ENCODE measurements at places on chromosomes 2 and 18.

- DNase-seq, result peak; percentile 7
Observed at GRCh38 chr2:46615986-46616485, 136.7 kb downstream of the TMEM247 start.

DNA sequence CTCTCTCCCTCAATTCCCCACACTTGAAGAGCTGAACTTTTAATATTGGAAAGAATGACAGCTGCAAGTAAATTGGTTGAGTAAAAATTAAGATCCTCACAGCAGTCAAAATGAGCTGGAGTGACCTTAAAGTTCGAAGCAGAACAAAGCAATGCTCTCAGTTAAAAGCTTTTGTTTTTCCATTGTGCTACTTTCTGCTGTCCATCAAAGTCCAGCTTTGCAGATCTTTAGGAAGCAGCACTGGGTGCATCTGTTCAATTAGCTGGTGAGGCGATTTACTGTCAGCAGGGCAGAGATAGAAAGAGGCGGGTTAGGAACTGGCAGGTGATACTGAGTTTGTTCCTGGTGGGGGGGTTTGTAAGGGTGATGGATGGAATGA lies 834.8 kb downstream of the CPS1 start:
- no peak for DNase-seq

- DNase-seq, result no peak
Observed at GRCh38 chr2:211251016-211251415, 694.6 kb downstream of the CPS1 start.

DNA sequence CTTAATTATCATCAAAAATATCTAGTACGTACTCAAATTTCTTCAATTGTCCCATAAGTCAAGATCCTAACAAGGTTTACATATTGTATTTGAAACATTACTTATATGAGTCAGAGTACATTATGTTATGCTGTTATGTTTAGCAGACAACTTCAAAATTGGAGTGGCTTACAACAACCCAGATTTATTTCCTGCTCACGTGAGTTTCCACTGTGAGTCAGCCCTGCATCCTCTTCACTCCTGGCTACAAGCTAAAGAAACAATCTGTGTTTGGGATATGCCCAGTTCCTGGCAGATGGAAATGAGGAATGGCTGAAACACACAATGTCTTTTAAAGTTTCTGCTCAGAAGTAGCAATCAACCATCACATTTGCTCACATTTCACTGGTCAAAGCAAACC lies 31.5 kb upstream of the TANC1 start:
- no peak for DNase-seq

- no peak for DNase-seq
Observed at GRCh38 chr2:74091391-74091790, 56.3 kb downstream of the BOLA3 start.

DNA sequence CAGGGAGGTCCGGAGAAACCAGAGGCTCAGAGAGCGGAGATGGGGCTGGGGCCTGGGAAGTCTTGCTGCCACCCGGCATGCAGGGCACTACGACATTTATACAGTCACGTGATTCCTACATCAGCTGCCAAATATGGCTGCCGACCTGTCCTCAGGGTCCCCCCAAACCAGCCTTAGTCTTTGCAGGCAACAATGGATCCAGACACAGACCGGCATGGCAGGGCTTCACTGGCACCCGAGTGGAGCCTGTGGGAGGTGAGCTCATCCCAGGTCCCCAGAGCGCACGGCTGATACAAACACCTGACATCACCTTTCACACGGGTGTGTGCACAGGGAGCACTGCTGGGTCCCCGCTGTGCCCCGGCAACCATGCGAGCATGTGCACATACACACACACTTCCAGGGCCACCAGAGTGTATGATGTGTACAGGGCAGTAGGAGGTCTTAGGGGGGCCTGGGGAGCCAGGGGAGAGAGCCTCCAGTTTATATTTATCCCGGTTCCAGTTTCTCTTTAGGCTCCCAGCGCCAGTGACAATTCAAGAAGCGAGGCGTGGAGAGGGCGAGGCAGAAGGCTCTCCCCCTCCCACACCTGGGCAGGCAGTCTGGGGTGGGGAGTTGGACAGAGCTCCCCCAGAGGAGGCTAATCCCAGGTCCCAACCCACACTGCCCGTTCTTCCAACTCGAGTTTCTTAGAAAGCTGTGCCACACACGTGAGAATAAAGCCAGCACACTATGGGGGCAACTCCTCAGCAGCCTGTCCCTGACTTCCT lies 2.7 kb downstream of the SEMA4C start:
- DNase-seq, result no peak

- no peak for DNase-seq
Observed at GRCh38 chr2:191103774-191104173, 47.0 kb downstream of the STAT4 start.

GRCh38 chr18:66621816-66622576 lies 18.1 kb upstream of the CDH19 start:
- no peak for DNase-seq
